ENCODE measurements at places on chromosomes 2 and 18.

DNA sequence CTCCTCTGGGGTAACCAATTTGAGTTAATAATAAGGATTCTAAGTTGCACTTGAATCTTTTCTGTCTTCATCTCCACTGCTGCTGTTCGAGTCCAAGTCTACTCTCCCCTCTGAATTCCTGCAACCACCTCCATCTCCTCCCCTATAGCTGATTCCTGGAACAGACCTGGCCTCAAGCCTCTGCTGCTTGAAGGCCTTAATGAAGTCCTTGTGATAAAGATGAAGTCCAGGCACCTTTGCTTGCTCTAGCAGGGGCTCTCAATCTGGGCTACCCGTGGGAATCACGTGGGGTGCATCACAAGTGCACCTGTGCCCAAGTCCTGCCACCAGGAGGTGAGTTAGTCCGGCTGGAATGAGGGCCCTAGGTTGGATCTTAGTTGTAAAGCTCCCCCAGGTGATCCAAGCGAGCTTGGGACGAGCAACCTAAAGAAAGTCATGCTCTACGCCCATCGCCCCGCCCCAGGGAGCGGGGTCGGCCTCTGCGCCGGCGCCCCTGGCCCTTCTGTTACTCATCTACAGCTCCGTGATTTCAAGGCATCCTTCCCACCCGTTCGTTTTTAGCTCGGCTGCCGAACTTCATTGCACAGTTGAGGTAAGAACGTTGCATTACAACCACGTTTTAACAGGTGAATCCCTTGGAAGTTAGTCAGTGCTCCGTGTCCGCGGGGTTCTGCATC, 905 bp upstream of the IAH1 start:
- DNase-seq, result no peak
- H3K36me3 ChIP-seq, result peaks cover 7% of the 10 kb centered on the region
- H3K4me1 ChIP-seq, result no peaks in the 10 kb centered on the region
- no peaks in the 10 kb centered on the region for H3K27me3 ChIP-seq
- peak overlapping the region; percentile 90 for H3K4me3 ChIP-seq
- H3K27ac ChIP-seq, result peak overlapping the region; percentile 86

DNA sequence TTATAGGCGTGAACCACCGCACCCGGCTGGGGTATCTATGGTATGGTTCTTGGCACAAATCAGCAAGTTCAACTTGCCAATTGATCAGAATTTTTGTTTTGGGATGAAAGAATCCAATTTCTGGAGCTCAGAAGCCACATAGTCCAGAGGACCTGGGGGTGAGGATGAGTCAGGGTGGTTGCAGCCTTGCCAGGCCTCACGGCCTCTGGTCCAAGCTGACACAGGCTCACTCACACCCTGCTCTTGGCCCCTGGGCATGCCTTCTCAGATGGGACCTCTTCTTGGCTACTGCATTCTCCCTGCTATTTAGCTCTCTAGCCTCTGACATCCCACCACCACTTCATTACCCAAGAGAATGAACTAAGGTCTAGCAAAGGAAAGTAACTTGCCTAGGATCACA, 16.3 kb downstream of the CAPG start:
- no peak overlapping the region for H3K4me3 ChIP-seq
- peak overlapping the region; percentile 40 for H3K27ac ChIP-seq
- peaks cover 3% of the 10 kb centered on the region for H3K4me1 ChIP-seq
- peaks cover 30% of the 10 kb centered on the region for H3K36me3 ChIP-seq

GRCh38 chr18:23635283-23636070, 27.2 kb downstream of the ANKRD29 start:
- H3K36me3 ChIP-seq, result no peaks in the 10 kb centered on the region
- H3K27me3 ChIP-seq, result no peaks in the 10 kb centered on the region
- DNase-seq, result no peak
- no peak overlapping the region for H3K4me3 ChIP-seq
- H3K4me1 ChIP-seq, result no peaks in the 10 kb centered on the region
- H3K27ac ChIP-seq, result no peak overlapping the region

- H3K4me3 ChIP-seq, result no peak overlapping the region
- DNase-seq, result no peak
- no peaks in the 10 kb centered on the region for H3K27me3 ChIP-seq
- no peak overlapping the region for H3K27ac ChIP-seq
- H3K4me1 ChIP-seq, result no peaks in the 10 kb centered on the region
Measured at GRCh38 chr18:3305933-3306332, 44.0 kb downstream of the MYL12B start.

GRCh38 chr2:60957224-60957623, 60.3 kb upstream of the PEX13 start:
- H3K4me1 ChIP-seq, result no peaks in the 10 kb centered on the region
- peaks cover 11% of the 10 kb centered on the region for H3K36me3 ChIP-seq
- DNase-seq, result no peak
- H3K27me3 ChIP-seq, result no peaks in the 10 kb centered on the region

DNA sequence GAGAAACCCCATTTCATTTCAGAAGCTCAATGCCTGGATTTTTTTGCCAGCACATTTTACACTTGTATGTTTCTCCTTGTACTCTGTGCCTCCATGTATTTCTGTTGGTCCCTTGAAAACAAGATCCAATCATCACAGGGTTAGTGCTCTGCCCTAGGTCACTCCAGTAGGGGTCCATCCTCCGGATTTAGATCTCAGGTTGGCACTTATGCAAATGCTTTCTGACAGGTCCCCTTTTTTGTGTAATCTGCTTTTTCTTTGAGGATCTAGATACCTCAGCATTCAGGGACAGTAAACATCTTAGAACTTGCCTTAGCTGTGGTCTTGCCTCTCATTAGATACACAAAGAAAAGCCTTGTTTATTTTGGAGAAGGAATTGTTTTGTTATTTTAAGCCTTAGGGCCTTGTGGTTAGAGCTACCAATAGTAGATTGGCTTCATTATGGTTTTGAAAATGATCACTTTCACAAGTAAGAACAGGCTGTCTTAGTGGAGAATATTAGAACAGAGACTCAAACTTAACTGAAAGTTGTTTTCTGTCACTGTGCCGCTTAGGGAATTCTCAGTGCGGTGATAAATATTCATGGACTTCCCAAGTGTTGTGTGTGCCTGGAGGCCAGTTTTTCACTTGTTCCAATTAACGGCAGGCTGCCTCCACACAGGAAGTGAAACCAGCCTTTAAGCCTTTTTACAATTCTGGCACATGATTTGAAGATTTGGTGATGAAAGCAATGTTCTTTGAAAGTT, 7.8 kb downstream of the MERTK start:
- DNase-seq, result peak; percentile 62
- H3K4me1 ChIP-seq, result peaks cover 37% of the 10 kb centered on the region
- peak overlapping the region; percentile 11 for H3K4me3 ChIP-seq
- peak overlapping the region; percentile 83 for H3K27ac ChIP-seq
- no peaks in the 10 kb centered on the region for H3K36me3 ChIP-seq

- no peaks in the 10 kb centered on the region for H3K36me3 ChIP-seq
- H3K4me3 ChIP-seq, result no peak overlapping the region
- DNase-seq, result no peak
- H3K27ac ChIP-seq, result no peak overlapping the region
- H3K27me3 ChIP-seq, result no peaks in the 10 kb centered on the region
Measured at GRCh38 chr2:234463626-234464290, 33.1 kb downstream of the ARL4C start.

DNA sequence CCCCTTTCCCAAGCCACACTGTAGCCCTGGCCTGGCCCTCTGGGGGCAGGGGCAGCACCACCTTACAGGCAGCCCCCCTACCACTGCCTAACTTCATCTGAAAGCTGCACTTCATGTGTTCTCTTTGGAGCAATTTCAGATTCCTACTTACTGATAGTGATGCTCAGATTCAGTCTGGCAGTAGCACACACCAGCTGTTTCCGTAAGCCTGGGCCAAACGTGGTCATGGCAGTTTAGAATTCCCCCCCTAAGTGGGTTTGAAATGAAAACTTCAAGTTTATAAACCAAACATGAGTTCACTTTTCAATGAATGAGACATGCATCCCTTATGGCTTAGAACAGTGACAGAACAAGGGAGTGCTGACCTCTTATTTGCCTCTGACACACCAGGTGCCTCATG, 29.4 kb downstream of the GDF7 start:
- H3K4me3 ChIP-seq, result no peak overlapping the region
- H3K36me3 ChIP-seq, result peaks cover 7% of the 10 kb centered on the region
- H3K27me3 ChIP-seq, result no peaks in the 10 kb centered on the region

GRCh38 chr2:3959372-3959771, 256.0 kb downstream of the DCDC2C start:
- no peaks in the 10 kb centered on the region for H3K4me1 ChIP-seq
- no peak overlapping the region for H3K27ac ChIP-seq
- H3K4me3 ChIP-seq, result no peak overlapping the region
- H3K27me3 ChIP-seq, result no peaks in the 10 kb centered on the region

GRCh38 chr2:1366546-1367134, 46.6 kb upstream of the TPO start:
- H3K27ac ChIP-seq, result no peak overlapping the region
- DNase-seq, result no peak

DNA sequence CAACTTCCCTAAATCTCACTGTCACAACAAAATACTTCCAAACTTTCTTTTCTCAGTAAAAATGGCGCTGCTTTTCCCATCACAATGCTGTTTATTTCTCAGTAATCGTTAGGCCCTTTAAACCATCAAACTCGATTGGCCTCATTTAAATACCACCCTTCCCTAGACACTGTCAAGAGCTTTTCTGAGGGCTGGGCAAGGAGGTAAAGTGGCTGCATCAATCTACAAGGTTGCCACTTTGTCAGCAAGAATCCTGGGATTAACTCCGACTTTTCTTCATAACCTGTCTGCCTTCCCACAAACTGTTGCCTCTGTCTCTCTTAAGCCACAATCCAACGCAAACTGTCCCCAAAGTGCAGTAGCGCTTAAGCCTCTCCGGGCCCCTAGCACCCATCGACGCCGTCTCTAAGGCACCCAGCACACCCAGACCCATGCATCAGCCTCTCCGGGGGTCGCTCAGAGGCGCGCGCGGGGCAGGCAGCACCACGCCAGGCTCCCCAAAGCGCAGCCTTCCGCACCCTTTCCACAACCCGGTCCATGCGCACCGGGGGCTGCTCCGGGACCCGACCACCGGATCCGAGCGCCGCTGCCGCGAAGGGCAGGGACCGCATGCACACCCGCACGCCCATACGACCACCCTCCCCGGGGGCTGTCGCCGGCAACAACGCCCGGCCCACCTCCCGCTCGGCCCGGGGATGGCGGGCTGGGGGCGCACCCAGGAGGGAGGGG, 683 bp downstream of the MBOAT2 start:
- H3K4me1 ChIP-seq, result peaks cover 9% of the 10 kb centered on the region
- peak overlapping the region; percentile 85 for H3K27ac ChIP-seq
- H3K27me3 ChIP-seq, result no peaks in the 10 kb centered on the region
- no peak for DNase-seq
- peak overlapping the region; percentile 97 for H3K4me3 ChIP-seq
- H3K36me3 ChIP-seq, result no peaks in the 10 kb centered on the region

DNA sequence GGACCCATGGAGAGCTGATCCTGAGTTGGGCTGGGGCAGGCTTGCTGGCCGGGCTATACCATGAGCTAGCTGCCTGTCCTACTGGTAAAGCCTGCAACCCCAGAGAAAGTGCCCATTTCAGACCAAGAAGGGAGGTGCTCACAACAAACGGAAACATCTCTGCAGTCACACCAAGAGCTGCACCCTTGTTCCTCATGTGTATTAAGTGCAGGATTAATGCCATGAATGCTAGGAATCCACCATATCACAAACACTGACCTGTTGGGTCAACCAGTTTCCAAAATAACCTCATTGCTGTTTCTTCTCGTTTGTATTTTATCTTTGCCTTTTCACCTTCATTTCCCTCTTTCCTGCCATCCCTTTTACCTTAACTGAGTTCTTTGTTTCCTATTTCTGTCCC, 69.9 kb downstream of the AFF3 start:
- no peaks in the 10 kb centered on the region for H3K27me3 ChIP-seq
- no peak overlapping the region for H3K27ac ChIP-seq
- H3K4me3 ChIP-seq, result no peak overlapping the region
- no peak for DNase-seq

- H3K36me3 ChIP-seq, result no peaks in the 10 kb centered on the region
- H3K27ac ChIP-seq, result no peak overlapping the region
- H3K4me1 ChIP-seq, result peaks cover 20% of the 10 kb centered on the region
- H3K27me3 ChIP-seq, result peaks cover 39% of the 10 kb centered on the region
- H3K4me3 ChIP-seq, result peak overlapping the region; percentile 6
Measured at GRCh38 chr18:57437766-57438671, 2.8 kb downstream of the ONECUT2 start.

DNA sequence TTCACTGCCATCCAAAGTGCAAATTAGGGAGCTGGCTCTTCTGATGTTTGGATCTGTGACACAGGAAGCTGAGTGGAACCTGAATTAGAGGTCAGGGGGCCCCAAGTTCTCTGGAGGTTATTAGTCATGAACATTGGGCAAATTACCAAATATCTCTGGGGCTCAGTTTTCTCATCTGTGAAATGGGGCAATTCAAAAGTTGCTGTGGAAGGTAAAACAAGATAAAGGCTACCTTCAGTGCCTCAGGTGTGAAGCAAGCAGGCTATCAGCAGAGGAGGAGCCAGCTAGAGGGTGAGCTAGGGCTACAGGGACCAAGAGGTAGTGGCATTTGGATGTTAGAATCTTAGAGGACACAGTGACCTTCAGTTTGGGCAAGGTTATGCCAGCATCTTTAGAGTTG, 89.4 kb upstream of the FAM136A start:
- no peaks in the 10 kb centered on the region for H3K27me3 ChIP-seq
- H3K4me3 ChIP-seq, result no peak overlapping the region
- H3K36me3 ChIP-seq, result no peaks in the 10 kb centered on the region

- DNase-seq, result no peak
- no peaks in the 10 kb centered on the region for H3K4me1 ChIP-seq
- H3K4me3 ChIP-seq, result no peak overlapping the region
- H3K27me3 ChIP-seq, result no peaks in the 10 kb centered on the region
Measured at GRCh38 chr2:186561467-186562208, 28.2 kb upstream of the ITGAV start.

- no peak for DNase-seq
- no peaks in the 10 kb centered on the region for H3K36me3 ChIP-seq
- no peak within 1 kb of the TSS for H3K4me3 ChIP-seq
- no peak within 1 kb of the TSS for H3K27ac ChIP-seq
- no peaks in the 10 kb centered on the region for H3K4me1 ChIP-seq
Measured at GRCh38 chr2:142877216-142877838, at the start of gene KYNU. Gene KYNU (plus strand): TSS chr2:142877664. CDS start chr2:142885368, 7,704 bp downstream.

GRCh38 chr2:242057379-242058040, 188.0 kb downstream of the RTP5 start:
- no peak overlapping the region for H3K27ac ChIP-seq
- H3K4me3 ChIP-seq, result no peak overlapping the region
- no peaks in the 10 kb centered on the region for H3K4me1 ChIP-seq
- H3K27me3 ChIP-seq, result no peaks in the 10 kb centered on the region
- no peak for DNase-seq

- H3K36me3 ChIP-seq, result no peaks in the 10 kb centered on the region
- H3K27me3 ChIP-seq, result no peaks in the 10 kb centered on the region
- H3K4me3 ChIP-seq, result no peak overlapping the region
- no peaks in the 10 kb centered on the region for H3K4me1 ChIP-seq
- H3K27ac ChIP-seq, result no peak overlapping the region
Measured at GRCh38 chr2:6942848-6943247, 25.6 kb downstream of the RNF144A start.

GRCh38 chr2:201790989-201791388, 10.3 kb upstream of the ALS2 start:
- H3K4me1 ChIP-seq, result no peaks in the 10 kb centered on the region
- no peak overlapping the region for H3K4me3 ChIP-seq
- H3K27ac ChIP-seq, result no peak overlapping the region
- no peak for DNase-seq

GRCh38 chr2:99793022-99793421, 303.2 kb upstream of the REV1 start:
- H3K4me3 ChIP-seq, result no peak overlapping the region
- H3K36me3 ChIP-seq, result no peaks in the 10 kb centered on the region
- H3K27me3 ChIP-seq, result no peaks in the 10 kb centered on the region
- no peak for DNase-seq
- H3K27ac ChIP-seq, result no peak overlapping the region
